Renal cortex interstitium (tissue), 15 donors: ENCODE measurements at places on chromosomes 13 and 19.

GRCh38 chr13:44412346-44412935 is 38.8 kb downstream of the SERP2 start:
- no peak for DNase-seq

GRCh38 chr13:39102981-39103490 is 64.8 kb downstream of the NHLRC3 start:
- DNase-seq: no peak

DNA sequence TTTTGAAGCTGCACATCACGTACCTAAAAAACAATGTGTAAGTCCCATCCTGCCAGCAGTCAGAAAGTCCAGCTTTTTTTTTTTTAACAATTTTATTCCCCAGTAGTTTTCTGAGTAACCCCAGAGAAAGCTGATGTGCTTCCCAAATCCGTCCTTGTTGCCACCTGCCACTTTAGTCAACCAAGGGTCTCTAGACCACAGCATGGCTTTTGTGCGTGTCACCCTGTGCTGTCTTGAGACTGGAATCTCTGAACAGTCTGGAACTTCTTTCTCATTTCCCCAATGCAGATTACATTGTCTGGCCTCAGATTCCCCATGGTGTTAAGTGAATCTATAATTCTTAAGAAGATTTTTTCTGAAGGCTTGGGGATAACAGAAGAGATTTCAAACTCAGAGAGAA is 289.2 kb upstream of the KLF12 start:
- no peak for DNase-seq

DNA sequence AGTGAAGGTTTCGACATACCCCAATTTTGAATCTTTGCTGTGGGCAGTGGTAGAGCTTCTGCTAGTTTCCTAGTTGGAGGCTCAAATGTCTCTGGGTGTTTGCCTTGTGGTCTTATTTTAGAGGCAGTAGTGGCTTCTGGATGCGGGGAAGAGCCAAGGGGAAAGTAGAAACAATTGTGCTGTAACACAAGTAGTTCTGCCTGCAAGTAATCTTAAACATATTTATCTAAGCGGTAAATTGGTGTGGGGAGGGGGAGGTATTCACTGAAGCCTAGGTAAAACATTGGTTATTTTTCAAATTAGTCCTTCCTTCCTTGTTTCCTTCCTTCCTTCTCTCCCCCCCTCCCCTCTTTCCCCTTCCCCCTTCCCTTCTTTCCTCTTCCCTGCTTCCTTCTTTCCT is at the start of gene PCDH20:
Gene PCDH20 (minus strand): TSS at position 101 of the 400 bp plus-strand sequence. CDS start 691 bp downstream, outside the sequence.
- no peak for DNase-seq

DNA sequence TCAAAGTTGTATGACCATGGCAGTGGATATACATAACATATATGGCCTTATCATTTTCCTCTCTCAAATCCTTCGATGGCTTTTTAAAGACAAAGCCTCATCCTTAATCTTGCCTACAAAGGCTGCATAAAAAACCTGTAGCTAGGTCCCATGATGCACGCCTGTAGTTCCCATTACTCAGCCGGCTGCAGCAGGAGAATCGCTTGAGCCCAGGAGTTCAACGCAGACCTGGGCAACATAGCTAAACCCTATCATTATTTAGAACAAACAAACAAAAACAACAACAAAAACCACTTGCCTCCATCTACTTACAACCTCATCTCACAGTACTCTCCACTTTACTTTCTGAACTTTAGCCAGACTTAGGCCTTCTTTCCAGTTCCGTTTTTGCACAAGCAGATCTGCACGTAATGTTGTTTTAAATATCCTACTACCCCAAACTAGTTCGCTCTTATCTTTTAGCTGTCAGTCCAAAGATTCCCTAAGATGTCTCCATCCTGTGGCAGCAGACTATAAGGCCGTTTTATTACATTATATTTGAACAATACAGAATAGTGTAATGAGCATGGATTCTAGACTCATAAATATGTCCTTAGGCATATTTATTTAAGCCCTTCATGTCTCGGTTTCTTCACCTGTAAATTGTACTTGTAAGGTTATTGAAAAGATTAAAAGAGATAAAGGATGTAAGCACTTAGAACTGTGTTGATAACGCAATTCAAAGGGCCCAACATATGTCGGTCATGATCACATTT is 969 bp upstream of the POMP start:
- DNase-seq: no peak

DNA sequence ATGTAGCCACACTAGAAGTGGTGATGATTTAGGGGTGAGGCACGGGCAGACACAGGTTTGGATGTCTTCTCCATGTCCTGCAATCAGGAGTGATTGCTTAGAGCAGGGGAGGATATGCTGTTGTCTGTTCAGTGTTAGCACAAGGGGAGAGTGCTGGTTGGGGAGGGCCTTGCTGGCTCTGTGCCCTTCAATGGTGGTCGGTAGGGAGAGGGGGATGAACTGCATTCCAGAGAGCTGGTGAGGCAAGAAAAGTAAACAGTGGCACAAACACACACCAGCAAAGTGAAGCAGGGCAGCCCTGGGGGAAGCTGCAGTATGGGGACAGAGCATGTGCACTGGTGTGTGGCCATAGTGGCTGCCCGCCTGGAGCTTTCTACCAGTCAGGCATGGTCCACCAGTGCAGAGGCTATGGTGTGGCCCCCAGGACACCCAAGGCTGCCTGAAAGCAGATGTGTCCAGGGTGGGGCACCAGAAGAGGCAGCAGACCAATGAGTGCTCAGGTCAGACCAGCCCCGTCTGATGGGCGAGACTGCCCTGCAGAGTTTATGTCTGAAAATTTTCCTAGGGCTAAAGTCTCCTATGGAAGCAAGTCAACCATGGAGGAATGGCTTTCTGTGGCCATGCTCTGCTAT is 1676.9 kb downstream of the PCDH9 start:
- peak; percentile 8 for DNase-seq

DNA sequence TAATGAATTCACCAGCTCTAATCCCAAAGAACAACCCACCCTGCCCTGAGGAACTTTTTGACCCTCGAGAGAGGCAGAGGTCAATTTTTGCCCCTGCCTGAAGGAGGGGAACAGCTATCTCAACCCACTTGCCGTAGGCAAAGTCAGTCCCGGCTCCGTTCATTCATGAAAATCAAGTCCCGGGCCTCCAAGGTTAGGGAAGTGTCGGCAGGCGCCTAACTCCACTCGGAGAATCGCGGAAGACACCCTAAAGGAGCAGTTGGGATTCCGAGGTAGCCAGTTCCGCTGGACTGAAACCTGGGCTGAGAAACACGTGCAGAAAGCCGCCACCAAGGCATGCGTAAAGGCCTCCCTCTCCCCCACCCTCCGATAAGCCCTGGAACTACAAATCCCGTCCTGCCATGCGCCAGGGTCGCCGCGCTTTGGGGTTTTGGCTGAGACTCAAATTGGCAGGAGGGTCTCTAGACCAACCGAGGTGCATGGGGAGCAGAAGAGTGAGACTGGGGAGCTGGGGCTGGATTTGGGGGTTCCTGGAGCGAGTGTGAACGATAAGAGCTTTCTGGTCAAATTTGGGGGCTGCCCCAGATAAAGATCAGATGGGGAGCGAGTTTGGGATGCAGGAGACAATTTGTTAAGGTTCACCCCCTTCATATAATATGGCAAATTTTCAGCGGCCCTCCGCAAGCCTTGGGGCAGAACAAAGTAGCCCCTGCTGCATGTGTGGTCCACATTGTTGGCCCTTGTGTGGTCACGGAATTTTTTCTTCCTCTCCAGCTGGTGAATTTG is at the start of gene TNPO2:
Gene TNPO2 (minus strand): TSS at position 292 of the 786 bp plus-strand sequence. CDS start 2,955 bp downstream, outside the sequence.
- peak; percentile 63 for DNase-seq

- DNase-seq: no peak
Observed at GRCh38 chr13:21960108-21960507, 289.2 kb downstream of the FGF9 start.

- DNase-seq: no peak
Observed at GRCh38 chr19:34232566-34233481, 21.5 kb upstream of the GARRE1 start.

DNA sequence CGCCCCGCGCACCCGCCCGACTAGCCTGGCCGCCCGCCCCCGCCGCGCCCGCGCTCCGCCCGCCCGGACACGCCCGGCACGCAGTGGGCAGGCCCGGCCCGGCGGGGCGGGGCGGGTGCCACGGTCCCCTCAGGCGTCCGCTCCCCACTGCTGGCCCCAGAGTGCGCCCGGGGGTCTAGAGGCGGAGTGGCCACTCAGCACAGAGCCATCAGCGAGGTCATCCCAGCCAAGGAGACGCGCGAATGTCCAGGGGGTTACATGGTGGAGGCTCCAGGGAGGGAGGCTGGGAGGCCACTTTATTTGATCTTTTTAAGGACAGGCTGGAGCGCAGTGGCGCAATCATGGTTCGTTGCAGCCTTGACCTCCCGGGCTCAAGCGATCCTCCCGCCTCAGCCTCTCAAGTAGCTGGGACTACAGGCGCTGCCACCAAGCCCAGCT is 236 bp upstream of the TINCR start:
- DNase-seq: no peak

DNA sequence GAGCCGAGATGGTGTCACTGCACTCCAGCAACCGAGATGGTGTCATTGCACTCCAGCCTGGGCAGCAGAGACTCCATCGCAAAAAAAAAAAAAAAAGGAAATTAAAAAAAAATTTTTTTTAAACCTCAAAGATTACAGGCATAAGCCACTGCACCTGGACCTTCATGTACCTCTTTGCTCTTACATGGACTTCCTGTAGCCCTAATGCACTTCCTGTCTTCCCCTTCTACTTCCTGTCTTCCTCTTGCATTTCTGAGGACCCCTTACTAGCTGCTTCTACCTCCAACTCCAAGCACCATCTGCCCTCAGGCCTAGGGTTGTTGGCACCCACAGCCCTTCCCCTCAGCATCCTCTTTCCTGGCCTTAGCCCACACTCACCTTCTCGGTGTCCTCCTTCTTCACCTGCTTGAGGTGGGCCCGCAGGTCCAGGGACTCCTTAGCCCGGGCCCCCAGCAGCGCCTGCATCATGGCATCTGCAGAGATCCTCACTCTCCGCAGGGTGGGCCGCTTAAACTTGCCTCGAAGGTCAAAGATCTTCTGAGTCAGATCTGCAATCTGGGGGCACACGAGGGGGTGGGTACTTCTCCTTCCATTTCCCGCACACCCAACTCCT is 3.8 kb downstream of the TNNI3 start:
- DNase-seq: no peak
